ENCODE measurements at places on chromosomes 7 and 10. TPM values are rescaled to one million over a fixed set of nuclear protein-coding genes. Genes with fewer than 3 reads are reported as not detected.

AKR1D1 gene
- total RNA-seq: not detected

TMEM176A gene
- 0.47 TPM for total RNA-seq

BEND7 gene
- total RNA-seq: 4.8 TPM

CWF19L1 gene
- total RNA-seq: 32.9 TPM

DNA sequence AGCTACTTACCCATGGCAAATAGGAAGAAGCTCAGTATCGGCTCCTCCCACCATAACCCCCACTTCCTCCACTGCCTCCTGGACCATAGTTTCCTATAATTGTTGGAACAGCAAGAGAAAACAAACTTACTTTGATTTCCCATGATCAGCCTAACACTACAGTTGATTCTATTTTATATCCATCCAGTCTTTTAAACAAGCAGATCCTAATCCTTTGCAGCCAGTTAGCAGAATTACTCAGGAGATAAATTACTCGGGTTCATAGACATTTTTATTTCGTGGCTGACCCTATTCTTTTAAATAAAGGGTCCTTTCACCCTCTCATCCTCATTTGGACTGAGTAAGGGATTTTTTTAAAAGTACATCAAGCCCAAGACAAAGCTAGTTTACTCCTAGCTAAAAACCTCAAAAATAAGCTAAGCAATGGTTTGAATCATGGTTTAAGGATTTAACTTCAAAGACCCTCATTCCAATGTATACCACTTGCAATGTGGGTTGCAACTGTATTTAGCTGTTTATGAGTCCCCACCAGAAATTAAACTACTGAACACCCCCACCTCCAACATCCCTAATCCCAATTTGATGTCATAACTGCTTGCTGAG is 8.0 kb downstream of the HNRNPA2B1 start:
- DNase-seq: no peak

- no peak for DNase-seq
Measured at GRCh38 chr7:65938336-65938895, 43.6 kb downstream of the GUSB start.

DNA sequence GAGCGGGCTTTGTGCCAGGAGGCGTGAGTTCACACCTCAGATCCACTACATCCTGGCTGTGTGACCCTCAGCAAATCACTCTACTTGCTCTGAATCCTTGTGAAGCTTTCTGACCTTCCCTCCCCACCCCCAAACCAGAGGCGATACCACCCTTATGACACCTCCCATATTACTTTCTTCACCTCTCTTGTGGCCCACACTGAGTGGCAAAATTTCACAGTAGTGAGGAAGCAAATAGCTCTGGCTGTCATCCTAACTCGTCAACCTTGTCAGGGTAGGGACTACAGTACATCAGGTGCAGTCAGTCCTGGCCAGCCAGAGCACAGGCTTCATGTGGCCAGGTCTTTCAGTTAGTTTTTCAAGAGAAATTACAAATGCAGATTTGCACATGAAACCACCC is 19.1 kb downstream of the COL13A1 start:
- no peak for DNase-seq

- DNase-seq: no peak
Measured at GRCh38 chr7:75660566-75661215, 78.0 kb downstream of the HIP1 start.

- DNase-seq: no peak
Measured at GRCh38 chr10:18557960-18558359, 93.4 kb downstream of the NSUN6 start.
